ENCODE measurements at places on chromosomes 3 and 15. TPM values are rescaled to one million over a fixed set of nuclear protein-coding genes. Genes with fewer than 3 reads are reported as not detected.

Gene CPOX
- polyA plus RNA-seq, result 21.8 TPM

Gene CA12
- polyA plus RNA-seq, result 121 TPM

Gene LTF
- 2.9 TPM for polyA plus RNA-seq

Gene TATDN2
- polyA plus RNA-seq, result 32.2 TPM

Gene CCR9
- polyA plus RNA-seq, result 0.09 TPM

Gene P2RY13
- polyA plus RNA-seq, result 1.5 TPM

DNA sequence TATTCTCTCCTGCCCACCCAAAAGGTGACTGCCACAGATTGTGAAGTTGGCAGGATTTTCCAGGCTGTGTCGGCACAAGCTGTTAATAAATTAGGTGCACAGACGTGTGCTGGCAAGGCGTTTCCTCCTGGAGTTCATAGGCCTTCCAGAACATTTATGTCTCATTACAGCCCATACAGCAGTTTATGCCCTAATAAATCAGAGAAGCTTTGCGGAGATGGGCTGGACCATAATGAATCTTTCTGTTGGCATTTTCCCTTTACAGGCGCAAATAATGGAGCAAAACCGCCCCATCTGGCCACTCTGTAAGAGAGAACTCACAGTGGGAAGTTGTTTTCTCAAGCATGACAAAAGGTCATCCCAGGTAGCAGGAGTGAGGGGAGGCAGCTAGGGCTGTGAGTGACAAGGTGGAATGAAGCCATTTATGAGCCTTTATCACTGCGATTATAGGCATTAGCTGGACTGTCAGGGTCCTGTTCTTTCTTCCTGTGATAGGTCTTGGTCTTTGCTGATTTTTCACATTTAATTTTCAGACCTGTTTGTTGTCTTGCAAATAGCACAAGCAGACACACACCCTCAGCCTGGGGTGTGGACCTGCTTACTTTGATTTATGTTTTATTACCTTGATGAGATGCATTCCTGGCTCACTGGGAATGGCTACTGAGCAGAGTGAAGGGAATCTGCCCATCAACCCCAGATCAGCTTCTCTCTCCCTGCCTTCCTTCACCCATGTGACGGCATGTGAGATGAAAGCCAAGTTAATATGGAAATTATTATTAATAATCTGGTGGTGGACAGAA is 257.5 kb downstream of the LRTM1 start:
- DNase-seq, result no peak

DNA sequence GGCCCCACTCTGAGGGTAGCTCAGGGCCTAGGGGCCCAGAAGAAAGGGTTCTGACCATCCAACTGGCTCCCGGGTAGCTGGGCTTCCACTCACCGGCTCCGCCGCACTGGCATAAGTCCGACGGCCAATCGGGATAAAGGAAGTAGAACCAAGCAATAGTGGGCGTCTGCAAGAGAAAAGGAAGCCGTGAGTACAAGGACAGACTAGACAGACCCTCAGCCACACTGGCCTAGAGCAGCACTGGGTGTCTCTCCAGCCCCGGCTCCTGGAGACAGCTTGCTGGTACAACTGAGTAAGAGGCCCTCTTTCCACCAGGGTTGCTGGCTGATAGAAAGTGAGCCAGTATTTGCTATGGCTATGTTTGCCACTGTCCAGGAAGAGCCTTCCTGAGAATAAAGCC is 22.4 kb downstream of the BDH1 start:
- DNase-seq, result no peak

DNA sequence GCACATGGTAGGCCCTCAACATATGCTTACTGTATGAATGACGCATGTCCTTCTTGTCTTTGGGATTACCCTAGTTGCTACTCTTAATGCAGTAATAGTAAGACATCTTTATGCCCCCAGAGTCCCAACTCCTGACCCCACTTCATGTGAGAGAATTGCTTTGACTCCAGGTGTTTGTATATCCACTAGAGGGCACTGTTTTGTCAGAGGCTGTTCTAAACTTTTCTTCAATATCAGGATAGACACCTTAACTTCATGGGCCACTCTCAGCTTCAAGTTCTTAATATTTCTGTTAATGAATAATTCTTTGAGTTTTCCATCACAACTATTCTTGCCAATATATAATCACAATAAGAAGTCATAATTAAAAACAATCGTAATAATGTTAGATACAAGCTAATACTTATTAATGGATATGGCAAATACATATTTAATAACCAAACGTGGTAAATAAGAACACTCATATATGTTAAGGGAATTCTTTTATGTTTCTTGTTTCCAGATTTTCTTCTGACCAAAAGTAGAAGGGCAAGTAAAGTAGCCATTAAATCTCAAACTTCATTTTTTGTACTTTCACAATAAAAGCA is 337.2 kb upstream of the DNAJC19 start:
- DNase-seq, result no peak

GRCh38 chr3:120506828-120507774 is 56.3 kb upstream of the FSTL1 start:
- peak; percentile 36 for DNase-seq

DNA sequence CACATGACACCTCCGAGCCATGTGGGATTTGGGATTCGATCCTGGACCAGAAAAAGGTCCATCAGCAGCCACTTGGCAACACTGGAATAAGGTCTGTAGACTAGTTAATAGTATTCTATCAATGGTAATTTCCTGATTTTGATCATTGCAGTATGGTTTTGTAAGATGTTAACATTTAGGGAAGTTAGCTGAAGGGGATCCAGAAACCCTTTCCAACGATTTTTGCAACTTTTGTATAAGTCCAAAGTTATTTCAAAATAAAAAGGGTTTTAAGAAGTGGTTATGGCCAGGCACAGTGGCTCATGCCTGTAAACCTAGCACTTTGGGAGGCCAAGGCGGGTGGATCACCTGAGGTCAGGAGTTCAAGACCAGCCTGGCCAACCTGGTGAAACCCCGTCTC is 10.2 kb downstream of the BDH1 start:
- no peak for DNase-seq

- DNase-seq, result no peak
These were observed 9.9 kb downstream of the CHDH start for GRCh38 chr3:53836084-53836872.

GRCh38 chr3:127970966-127971592 is 56.0 kb downstream of the KBTBD12 start:
- DNase-seq, result no peak

- DNase-seq, result no peak
These were observed 2.7 kb downstream of the TYRO3 start for GRCh38 chr15:41561777-41562145.

DNA sequence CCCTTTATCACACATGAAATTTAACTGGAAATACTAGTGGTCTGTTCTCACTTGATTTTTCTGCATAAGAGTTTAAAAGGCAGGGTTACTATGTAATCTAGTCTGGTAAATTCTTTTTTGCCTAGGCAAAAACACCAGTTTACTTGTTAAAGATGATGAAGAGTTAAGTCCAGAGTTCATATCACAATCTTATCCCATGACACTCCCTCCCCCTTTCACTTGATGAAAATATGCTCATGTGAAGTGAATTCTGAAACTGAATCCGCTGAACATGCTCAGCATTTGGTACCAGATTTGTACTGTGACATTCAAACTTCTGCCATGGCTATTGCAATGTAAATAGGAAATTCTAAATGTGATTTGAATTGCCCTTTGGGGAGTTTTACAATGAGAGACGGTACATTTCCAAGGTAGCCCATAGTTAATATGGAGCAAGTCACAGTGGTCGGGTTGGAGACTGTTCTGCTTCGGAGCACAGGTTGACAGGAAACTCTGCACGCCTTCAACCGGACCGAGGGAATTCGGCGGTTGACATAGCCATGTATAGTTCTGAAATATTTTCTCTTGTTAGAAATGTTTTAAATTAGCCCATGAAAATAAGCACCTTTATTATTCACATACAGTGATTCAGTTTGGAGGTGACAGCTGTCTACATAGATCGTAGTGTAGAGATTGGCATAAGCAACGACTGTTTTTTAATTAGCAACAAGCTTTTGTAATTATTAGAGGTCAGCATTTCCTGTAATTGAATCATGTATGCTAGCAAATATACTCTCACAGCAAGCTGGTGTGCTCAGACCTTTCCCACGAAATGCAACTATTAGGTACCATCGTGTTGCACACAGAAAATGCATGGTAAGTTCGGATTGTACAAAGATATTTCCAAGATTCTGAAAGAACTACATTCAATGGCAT is 768.6 kb upstream of the GOLIM4 start:
- no peak for DNase-seq

GRCh38 chr3:193737191-193737751 is 144.3 kb downstream of the OPA1 start:
- peak; percentile 20 for DNase-seq

- no peak for DNase-seq
These were observed 19.0 kb downstream of the CGNL1 start for GRCh38 chr15:57395292-57395691.

DNA sequence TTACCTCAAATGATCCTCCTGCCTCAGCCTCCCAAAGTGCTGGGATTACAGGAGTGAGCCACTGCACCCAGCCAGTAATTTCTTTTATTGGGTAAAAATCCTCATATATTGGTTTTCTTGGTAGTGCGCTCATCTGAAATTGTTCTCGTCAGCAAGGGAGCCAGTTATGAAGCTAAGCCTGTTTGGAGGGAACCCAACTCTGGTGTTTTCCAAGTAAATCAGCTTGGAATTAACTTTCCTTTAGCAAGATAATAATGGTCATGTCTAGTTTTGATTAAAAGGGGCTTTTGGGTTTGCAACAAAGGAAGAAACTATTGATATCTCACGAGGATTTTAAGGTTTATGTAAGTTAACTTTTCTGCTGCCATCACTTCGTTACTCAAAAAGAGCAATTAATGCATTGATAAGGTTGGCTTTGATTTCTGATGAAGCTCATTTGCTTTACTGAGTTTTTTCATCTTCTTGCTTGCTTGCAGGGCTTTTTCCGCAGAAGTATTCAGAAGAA is 72.7 kb downstream of the RARB start:
- DNase-seq, result no peak

- DNase-seq, result no peak
These were observed 11.9 kb downstream of the C2CD4B start for GRCh38 chr15:62153228-62153627.

DNA sequence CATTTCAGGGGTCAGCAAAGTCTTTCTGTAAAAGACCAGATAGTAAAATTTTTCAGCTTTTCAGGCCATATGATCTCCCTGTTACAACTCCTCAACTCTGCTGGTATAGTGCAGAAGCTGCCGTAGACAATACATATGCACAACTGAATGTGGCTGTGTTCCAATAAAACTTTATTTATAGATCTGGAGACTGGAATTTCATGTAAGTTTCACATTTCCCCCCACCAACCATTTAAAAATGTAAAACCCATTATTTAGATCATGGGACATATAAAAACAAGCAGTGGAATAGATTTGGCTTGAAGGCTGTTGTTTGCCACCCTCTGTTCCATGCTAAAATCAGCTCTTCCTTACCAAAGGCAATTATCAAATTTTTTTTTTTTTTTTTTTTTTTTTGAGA is 28.8 kb upstream of the MEX3B start:
- no peak for DNase-seq

GRCh38 chr3:13610006-13610570 is 61.2 kb downstream of the FBLN2 start:
- no peak for DNase-seq

DNA sequence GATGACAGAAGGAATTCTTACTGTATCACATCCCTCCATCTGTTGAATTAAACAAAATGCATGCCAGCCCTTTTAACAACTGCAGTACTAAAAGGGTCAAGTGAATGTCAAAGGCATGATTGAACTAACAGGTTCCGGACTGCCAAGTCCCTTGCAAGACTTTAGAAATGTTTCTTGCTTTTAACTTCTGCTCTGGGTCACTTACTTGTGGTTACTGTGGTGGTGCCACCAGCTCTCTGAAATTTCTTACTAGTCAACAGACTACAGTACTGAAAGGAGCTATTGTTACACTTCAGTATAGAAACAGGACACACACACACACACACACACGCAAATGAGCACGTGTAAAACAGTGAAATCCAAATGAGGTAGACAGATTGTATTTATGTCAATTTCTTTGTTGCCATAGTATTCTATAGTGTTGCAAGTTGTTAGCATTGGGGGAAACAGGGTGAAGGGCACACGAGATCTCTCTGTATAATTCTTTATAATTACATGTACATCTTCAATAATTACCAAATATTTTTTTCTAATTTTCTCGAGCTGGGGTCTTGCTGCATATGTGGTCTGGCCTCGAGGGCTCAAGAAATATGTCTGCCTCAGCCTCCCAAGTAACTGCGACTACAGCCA is 79.9 kb upstream of the SLC25A26 start:
- no peak for DNase-seq

- DNase-seq, result peak; percentile 69
These were observed at the start of gene GXYLT2 for GRCh38 chr3:72887705-72888545. Gene GXYLT2 (plus strand): TSS chr3:72888046. CDS start chr3:72888234, 188 bp downstream.

DNA sequence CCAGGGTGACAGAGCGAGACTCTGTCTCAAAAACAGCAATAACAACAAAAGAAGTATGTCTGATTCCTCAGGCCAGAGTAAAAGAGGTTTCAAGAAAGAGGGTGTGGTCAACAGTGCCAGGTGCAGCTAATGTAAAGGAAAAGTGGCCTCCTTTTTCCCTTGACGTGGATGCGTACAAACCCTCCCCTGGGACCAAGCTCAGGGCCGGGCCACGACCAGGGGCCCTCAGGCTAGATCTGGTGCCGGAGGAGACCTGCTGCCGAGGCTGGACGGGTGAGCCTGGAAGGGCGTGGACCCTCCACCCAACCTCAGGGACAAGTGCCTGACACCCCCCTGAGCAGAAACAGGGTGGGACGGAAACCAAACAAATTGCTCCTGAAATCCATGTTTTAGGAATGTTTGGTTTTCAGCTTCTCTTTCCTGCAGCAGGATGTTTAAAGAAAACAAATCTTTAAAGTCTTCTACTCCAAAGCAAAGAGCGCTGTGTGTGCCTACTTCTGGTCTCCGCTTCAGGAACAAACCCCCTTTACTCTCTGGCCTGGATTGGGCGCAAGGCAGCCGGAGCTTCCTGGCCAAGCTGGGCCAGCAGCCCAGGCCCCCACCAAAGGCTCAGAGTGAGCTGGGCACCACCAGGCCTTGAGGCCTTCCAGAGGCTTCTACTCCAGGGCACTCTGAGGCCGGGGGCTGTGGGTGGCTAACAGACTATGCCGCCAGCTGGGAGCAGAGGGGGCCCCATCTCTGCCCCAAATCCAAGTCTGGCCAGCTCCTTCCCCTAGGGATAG is 21.4 kb downstream of the ZDHHC19 start:
- no peak for DNase-seq

GRCh38 chr3:191324936-191325335 is 4.3 kb upstream of the CCDC50 start:
- no peak for DNase-seq

DNA sequence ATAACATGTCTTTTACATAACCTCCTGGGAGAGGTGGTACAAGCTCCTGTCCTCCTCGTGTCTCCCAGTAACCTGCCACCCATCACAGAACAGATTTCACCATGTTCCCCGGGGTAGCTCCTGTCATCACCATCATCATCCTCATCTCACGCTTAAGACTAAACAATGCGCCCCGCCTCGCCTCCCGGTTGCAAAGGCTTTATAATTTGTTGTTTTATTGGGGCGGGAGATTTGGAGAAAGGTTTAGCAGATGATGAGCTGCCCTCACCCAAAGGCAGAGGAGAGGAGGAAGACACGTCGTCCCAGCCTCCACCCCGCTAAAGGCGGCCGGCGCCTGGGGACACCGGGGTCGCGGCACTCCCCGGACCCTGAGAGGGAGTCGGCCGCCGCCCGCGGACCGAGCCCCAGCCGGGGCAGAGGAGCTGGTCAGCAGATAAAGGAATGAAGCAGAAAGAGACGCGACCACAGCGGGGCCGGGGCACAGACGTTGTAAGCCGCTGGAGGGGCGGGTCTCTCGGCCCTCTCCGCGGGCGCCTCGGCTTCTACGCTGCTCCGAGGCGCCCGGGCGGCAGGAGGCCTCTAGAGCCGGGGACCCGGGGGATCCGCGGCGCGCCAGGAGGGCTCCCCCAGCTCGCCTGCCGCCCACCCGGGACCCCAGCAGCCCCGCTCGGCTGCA is 589 bp downstream of the HERC1 start:
- no peak for DNase-seq
